Esophagus squamous epithelium (tissue), 5 donors: ENCODE measurements at places on chromosomes 13 and 19.

GRCh38 chr13:112522578-112522977 lies 65.4 kb downstream of the TUBGCP3 start:
- no peak for DNase-seq

DNA sequence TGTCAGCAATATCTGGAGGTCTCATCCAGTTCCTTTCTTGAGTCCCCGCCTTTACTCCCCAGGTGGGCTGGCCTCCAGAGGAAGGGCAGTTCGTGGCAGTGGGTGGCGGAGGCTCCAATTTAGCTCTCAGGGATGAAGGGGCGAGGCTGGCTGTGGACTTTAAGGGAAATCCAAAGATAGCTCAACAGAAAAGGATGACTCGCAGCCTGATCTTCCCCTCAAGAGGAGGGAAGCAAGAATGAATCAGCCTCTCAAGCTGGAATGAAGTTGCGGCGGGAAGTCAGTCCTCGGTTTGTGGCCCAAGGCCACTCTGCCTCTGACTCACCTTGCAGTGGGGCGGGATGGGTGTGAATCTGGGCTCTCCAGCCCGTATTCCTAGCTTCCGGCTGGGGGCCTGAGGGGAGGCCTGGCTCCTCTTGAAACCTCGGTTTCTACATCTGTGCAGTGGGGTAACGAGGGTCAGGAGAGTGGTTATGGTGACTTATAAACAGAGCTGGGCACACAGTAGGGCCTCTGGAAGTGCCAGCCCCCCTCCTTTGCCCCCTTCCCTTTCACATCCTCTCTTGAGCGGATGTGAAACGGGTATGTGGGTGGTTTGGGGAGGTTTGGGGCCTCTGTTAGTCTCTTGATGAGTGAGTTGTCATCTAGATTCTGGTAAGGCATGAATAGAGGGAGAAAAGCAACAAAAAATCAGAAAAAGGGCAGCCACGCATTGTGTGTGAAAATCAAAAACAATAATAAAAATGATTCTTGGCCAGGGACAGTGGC lies 10.5 kb upstream of the SMG9 start:
- DNase-seq: no peak

DNA sequence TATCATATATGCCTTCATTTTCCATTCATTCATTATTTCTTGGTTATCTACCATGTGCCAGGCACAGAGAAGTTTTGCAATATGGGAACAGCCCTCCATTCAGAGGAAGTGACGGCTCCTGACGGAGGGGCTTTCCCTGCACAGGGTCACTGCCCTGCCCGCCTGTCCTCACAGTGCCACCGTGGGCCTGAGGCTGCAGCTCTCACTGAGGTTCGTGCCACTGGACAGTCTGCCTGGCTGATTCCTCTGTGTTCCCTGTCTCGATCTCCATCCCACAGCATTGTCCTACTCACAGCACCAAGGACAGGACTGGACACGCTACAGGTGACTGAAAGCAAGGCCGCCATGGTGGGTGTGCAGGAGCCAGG lies 92.7 kb downstream of the TSHZ3 start:
- DNase-seq: no peak

GRCh38 chr19:4844348-4845179 lies 13.1 kb upstream of the TICAM1 start:
- no peak for DNase-seq
